Left ventricle myocardium superior (tissue), 1 donor: ENCODE measurements at places on chromosomes 5 and 9. TPM values are rescaled to one million over a fixed set of nuclear protein-coding genes. Genes with fewer than 3 reads are reported as not detected.

- DNase-seq: peak; percentile 85
Measured at GRCh38 chr5:43042176-43042625, 2.1 kb upstream of the ANXA2R start.

GRCh38 chr5:167923396-167923795 lies 368.0 kb upstream of the WWC1 start:
- DNase-seq: no peak

GRCh38 chr5:55344392-55344992 lies 36.7 kb downstream of the MTREX start:
- DNase-seq: peak; percentile 35

The ST6GALNAC6 gene
- 50.5 TPM for total RNA-seq

The DOLPP1 gene
- total RNA-seq: 5.2 TPM

DNA sequence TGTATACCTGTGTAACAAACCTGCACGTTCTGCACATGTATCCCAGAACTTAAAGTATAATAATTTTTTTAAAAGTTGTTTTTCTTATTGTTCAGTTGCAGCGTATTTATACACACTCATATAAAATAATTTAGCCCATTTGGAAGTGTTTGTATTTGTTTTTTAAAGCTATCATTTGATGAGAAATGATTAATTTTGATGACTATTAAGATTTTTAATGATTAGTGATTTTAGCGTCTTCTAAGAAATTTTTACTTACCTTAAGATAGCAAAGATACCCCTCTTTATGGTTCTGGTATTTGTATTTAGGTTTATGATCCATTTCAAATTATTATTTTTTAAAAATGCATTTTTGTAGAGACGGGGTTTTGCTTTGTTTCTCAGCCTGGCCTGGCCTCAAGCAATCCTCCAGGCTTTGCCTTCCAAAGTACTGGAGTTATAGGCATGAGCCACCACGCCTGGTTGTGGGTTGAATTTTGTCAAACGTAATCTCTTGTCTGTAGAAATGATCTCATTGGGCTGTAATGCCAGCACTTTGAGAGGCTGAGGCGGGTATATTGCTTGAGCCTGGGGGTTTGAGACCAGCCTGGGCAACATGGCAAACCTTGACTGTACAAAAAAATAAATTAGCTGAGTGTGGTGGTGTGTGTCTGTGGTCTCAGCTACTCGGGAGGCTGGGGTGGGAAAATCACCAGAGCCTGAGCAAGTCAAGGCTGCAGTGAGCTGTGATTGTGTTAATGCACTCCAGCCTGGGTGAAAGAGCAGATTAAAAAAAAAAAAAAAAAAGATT lies 26.9 kb downstream of the CSNK1G3 start:
- no peak for DNase-seq

DNA sequence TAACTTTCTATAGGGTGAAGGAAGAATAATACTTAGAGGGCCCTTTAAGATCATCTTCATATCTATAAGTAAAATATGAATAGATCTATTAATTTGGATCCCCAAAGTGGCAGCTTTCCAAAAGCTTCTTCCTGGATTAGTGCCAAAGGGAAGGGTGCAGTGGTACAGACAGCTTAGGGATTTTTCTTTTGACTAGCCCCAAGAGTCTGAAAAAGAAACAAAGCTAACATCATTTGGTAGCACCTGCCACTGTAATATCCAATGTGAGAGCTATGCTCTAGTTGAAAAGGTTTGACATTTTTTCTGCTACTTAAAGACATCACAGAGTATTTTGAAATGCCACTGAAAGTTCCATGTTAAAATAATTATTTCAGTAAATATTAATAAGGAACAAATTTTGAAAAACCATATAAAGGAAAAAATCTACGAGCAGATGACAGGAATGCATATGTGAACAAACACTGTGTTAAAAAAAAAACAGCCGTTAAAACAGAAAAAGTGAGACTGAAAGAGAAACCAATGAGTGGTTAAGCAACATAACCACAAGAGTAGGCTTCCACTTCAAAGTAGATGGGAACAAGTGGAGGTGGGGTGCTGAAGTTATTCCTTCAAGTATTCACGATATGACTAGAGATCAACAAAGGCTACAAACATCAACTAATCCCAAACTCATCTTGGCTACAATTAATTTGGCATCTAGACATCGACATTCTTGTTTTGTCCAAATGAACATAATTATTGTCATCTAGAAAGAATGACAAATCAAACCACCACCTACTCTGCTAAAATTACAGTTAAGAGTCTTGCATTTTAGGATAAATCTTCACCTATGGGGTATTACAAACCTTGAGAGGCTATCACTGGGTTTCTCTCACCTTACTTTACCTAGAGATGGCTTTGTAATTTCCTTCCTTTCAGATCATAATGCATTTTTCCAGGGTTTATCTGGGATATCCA lies 137.5 kb downstream of the CPLANE1 start:
- no peak for DNase-seq

- DNase-seq: no peak
Measured at GRCh38 chr9:130193531-130194377, 21.6 kb downstream of the NCS1 start.

The ELOVL7 gene
- 0.40 TPM for total RNA-seq

DNA sequence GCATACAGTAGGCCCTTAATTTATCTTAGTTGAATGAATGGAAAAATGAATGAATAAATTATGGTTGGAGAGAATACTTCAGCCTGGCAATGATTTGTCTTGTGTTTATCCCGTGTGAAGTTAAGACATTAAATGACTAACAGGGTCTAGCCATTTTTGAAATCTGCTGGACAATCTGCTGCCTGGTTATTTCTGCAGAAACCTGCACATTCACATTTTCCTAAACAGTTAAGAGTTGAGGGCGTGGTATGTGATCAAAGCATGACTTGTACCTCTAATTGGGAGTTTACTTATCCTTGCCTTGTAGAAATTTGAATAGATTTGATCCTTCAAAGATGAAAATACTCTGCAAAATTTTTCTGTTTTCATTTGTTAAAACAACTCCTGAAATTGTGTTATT lies 34.6 kb upstream of the NDFIP1 start:
- no peak for DNase-seq

GRCh38 chr5:72355706-72356299 lies 35.6 kb downstream of the PTCD2 start:
- peak; percentile 38 for DNase-seq

GRCh38 chr5:138391859-138392386 lies 39.4 kb downstream of the KDM3B start:
- DNase-seq: peak; percentile 73

The PFN3 gene
- not detected for total RNA-seq
